Uterus (tissue), 4 donors: ENCODE measurements at places on chromosomes 2 and 18.

DNA sequence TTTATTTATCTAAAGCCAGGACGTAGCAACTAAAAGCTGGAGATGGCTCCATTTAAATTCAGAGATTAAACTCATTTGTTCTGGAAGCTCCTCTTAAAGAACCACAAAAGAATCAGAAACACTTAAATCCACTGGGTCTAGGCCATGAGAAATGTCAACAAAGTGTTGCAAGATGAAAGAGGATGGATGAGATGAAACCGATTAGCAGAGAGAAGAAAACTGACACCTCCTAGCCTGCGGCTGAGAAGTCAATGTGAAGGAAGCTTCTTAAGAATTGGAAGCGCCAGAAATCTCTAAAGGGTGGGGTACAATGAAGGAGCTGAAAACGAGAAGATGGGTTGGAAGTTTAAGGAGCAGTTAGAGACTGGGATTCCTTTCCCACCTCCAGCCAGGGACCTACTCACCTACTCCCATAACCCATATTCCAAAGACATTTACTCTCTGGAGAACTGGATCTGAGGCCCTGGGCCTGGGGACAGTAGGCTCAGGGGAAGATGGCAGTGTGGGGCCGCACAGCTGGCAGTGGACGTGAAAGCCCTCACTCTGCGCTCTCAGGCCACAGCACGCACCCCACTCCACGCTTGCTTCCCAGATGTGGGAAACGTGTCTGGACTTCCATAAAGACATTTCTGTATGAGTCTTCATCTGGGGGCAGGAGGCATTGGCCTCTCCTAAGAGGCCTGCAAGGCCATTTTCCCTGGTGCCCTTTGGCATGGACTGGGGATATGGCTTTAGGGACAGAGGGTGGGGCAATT is 188.4 kb downstream of the LOXHD1 start:
- DNase-seq, result no peak

DNA sequence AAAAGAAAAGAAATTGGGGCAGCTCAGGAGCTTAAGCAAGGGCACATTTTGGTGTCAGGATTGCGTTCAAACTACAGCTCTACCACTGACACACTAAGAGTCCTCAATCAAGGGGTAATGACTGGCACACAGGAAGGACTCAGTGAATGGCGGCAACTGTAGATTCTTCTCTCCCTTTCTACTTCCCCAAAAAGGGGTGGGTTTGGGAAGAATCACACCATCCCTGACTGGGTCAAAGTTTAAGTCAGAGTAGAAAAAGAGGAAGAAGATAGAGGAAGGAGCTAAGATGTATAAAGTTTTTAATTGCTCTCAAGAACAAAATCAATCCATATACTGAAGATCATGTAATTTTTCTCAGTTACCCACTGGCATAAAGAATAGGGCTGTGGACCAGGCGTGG is 2.6 kb downstream of the NLRC4 start:
- no peak for DNase-seq

DNA sequence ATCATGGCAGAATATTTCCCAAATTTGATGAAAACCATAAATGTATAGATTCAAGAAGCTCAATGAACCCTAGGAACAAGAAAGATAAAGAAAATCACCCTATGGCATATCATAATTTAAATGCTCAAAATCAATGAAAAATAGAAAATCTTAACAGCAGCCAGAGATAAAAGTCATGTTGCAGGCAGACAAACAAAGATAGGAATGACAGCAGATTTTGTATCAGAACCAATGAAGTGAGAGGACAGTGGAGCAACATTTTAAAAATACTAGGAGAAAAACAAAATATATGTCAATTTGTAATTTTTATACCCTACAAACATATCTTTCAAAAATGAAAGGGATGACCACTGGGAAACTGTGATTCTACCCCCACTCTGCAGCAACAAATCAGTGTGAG is 203.3 kb downstream of the PIEZO2 start:
- DNase-seq, result no peak

GRCh38 chr2:47872941-47873340 is 33.4 kb downstream of the FBXO11 start:
- DNase-seq, result no peak

DNA sequence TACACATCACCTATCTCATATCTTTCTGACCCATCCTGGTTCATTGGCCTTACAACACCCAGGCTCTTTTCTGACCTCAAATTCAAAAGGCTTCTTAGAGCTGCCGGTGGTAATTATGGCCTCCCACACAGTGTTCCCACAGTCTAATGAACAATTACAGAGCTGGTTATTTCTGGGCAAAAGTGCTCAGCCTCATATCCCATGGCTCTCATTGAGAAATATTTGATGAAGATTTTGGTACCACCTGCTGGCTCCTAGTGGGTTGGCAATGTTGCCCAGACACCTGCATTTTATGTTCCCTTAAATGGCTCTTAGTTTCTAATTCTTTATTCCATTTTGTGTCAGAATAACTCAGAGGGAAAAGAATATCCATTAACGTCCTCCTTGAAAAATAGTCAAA is 20.1 kb upstream of the SCYGR2 start:
- no peak for DNase-seq

DNA sequence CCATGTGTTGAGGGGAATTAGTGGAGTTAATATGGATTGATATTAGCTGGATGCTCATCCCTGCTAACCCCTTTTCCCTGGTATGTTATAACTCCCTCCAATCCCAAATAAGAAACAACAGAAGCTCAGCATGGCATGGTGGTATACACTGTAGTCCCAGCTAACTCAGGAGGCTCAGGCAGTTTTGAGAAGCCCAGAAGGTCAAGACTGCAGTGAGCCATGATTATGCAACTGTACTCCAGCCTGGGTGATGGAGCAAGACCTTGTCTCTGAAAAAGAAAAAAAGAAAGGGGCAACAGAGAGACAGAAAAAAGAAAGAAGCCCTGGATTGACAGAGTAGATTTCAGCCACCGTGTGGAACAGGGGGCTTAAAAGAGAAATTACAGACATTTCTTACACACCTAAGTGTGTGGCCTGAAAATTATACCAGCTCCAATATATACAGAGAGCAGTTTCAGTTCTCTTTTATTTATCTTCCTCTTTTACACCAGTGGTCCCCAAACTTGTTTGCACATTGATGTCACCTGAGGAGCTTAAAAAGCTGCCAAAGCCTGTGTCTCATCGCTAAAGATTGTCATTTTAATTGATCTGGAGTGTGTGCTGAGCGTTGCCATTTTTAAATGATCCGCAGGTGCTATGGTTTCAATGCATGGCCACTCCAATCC is 203.6 kb downstream of the UBE2E3 start:
- no peak for DNase-seq

GRCh38 chr2:131046028-131046917 is 47.0 kb downstream of the FAM168B start:
- DNase-seq, result no peak

GRCh38 chr2:202941771-202942170 is 29.7 kb downstream of the CARF start:
- no peak for DNase-seq

DNA sequence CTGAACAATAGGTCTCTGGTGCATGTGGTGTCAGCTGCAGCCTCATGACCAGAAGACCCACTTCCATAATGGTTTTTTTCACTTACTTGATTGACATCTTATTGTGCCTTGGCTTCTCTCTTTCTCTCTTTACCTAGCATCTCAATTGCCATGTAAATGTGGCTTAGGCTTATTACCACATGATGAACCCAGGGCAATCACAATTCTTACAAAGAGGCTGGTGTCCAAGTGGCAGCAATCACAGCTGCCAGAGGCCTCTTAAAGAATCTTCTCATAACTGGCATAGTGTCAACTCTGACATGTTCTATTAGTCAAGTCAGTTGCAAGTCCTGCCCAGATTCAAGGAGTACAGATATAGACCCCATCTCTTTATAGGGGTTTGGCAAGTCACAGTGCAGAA is 1224.8 kb downstream of the SUCLG1 start:
- no peak for DNase-seq

- DNase-seq, result peak; percentile 70
Measured at GRCh38 chr18:8696749-8697211, 8.6 kb upstream of the MTCL1 start.

DNA sequence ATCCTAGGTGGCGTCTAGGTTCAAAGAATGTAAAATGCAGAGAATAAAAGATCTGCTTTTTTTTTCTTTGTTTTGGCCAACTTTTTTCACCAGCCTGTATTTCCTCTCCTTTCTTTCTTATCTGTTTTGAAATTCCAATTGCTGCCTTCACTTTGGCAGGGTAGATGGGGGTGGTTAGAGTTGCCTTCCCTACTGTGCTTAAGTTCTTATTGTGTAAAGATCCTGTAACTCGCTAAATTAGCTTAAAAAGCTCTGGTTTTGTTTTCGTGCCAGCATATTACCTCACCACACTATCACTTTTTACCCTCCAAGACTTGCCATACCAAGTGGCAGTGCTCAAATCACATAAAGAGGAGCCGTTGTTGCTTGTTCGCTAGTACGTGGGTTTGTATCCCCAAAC is 921.7 kb downstream of the DPP10 start:
- no peak for DNase-seq

DNA sequence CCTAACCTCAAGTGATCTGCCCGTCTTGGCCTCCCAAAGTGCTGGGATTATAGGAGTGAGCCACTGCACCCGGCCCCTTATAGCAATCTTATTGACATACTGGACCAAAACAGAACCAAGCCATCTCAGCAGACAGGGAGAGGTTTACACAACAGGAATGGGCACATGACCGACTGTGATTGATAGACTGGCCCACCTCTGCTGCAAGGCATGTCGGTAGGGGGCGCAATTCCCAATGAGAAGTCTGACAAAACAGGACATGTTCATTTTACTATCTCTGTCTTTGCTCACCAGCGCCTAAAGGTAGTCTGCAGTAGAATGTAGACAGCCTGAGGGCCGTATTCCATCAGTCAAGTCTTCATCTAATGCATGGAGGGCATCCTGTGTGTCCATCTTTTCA is 2.0 kb downstream of the LYPD6B start:
- no peak for DNase-seq

DNA sequence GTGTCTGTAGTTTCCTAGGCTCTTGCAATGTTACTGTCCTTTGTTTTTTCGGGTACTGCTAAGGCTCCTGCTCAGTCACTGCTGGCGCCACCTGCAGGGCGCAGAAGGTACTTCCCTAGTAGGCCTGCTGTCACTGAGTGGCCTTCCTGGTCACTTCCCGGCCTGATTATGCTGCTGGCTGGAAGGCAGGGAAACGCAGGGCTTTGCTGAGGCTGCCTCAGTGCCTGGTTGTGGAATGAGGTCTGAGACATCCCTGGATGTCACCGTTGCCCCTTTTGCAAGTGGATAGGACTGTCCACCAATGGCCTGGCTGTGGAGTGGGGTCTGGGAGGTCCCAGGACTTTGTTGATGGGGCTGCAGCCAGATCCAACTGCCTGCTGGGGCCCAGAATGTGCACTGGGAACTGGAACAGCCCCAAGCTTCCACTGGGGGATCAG is 13.1 kb downstream of the DAW1 start:
- DNase-seq, result no peak

DNA sequence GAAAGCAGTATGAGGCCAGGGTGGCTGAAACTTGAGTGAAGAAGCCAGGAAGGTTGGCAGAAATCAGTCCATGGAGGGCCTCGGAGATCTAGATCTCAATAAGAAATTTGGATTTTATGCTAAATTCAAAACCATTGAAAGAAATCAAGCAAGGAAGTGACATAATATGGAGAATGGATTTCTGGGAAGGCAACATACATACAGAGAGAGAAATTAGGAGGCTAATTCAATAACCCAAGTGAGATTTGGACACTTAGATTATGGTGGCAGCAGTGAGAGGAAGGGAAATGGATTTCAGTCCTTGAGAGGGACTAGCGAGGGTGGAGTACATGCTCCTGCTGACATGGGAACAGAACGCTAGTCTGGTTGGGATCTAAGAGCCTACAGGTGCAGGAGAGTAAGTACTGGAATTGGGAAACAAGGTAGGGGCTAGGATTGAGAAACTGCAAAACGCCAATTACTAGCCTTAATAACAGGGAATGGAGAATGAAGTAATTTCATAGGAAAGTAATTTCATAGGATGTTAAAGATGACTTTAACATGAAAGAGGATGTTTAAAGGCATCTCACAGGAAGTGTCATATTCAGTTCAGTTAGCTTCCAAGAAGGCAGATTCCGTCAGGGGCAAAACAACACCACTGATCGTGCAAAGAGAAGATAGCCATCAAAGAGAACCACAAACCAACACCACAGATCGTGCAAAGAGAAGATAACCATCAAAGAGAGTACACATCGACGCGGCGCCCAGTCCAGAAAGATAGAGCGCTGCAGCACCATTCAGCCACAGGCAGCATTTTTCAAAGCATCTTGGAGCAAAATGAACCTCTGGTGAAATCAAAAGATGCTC is 27.2 kb downstream of the CDKL4 start:
- DNase-seq, result no peak

- DNase-seq, result no peak
Measured at GRCh38 chr18:61755555-61755954, 137.3 kb downstream of the RNF152 start.

- DNase-seq, result no peak
Measured at GRCh38 chr2:124542932-124543640, 518.0 kb downstream of the CNTNAP5 start.

- no peak for DNase-seq
Measured at GRCh38 chr2:129709956-129710598, 269.4 kb upstream of the RAB6C start.

GRCh38 chr2:42192652-42193566 is 23.8 kb downstream of the EML4 start:
- DNase-seq, result no peak

GRCh38 chr2:227390468-227391256 is 2.9 kb upstream of the SCYGR1 start:
- DNase-seq, result no peak

DNA sequence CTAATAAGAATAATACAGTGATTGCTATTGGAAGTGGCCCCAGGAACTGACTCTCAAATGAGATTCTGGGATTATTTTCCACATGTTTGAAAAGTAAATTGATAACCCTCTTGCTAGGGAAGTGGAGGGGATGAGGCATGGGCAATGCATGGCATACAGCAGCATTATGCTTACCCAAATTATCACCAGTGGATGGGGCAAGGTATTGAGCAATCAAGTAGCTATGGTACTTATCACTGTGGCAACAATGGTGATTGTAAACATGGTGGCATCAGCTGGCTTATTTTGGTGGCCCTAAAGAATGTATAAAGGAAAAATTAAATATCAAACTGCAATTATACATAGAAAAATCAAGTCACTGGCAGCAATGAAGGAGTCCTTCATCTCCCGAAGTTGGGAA is 155.1 kb downstream of the FIGN start:
- DNase-seq, result no peak

GRCh38 chr2:20478961-20479360 is 32.1 kb downstream of the RHOB start:
- no peak for DNase-seq

GRCh38 chr2:157395811-157396210 is 48.1 kb downstream of the CYTIP start:
- no peak for DNase-seq

- no peak for DNase-seq
Measured at GRCh38 chr2:230578106-230578505, 134.5 kb upstream of the CAB39 start.

- DNase-seq, result no peak
Measured at GRCh38 chr2:37636381-37637066, 34.9 kb downstream of the CDC42EP3 start.

- DNase-seq, result no peak
Measured at GRCh38 chr2:667332-667999, 9.7 kb downstream of the TMEM18 start.

GRCh38 chr2:238081150-238081549 is 19.0 kb upstream of the ESPNL start:
- no peak for DNase-seq

GRCh38 chr18:38526922-38527321 is 961.3 kb upstream of the CELF4 start:
- DNase-seq, result no peak

- DNase-seq, result no peak
Measured at GRCh38 chr2:183209395-183210028, 85.3 kb downstream of the NUP35 start.
